ENCODE measurements at places on chromosomes 7 and 10. TPM values are rescaled to one million over a fixed set of nuclear protein-coding genes. Genes with fewer than 3 reads are reported as not detected.

Gene ZNF117
- total RNA-seq, result 5.1 TPM

Gene CPVL
- 3.2 TPM for total RNA-seq

Gene CRHR2
- not detected for total RNA-seq

Gene ANXA8
- 1.5 TPM for total RNA-seq

Gene EPHB4
- 24.9 TPM for total RNA-seq

Gene LIPJ
- 0.09 TPM for total RNA-seq

Gene NAT16
- total RNA-seq, result not detected

Gene PILRA
- total RNA-seq, result 0.27 TPM

Gene TAS2R41
- total RNA-seq, result not detected

Gene THNSL1
- total RNA-seq, result 4.1 TPM

Gene UCN3
- not detected for total RNA-seq

GRCh38 chr7:99505324-99505662, 831 bp downstream of the ZKSCAN5 start:
- DNase-seq, result peak; percentile 24

DNA sequence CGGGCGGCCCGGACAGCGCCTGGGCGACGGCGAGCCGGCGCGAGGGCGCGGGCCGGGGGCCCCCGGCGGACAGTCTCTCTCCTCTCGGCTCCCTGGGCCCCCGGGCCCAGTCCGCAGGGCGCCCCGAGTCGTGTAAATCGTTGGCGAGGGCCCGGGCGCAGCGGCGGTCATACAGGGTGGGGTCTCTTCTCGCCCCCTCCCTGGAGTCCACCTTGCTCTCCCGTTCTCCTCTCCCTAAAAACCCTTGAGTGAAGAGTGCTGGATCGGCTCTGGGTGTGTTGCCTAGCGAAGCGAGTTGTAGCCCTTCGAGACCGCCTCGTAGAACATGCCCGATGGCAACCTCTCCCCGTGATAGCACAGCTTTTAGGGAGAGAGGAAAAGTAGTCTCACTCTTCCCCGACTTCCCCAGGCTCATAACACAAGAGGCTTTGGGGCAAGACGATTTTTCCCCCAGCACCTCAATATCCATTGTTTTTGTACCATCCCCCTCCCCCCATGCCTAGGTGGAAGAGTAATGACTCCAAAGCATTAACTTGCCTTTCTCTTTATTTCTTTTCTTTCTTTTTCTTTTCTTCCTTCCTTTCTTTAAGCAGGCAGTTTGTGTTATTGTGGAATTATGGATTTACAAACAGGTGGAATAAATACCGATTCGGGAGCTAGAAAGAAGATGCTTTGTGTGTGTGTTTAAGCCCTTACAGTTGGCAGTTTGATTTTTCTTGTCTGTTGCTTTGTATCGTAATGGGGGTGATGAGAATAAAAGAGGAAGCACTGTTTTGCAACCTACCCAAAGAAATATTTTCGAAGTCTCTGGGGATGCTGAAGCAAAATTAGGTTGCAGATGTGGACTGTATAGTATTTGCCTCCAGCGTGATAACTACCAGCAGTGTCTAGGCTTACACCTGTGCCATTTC, 822 bp downstream of the SHOC2 start:
- peak; percentile 65 for DNase-seq

GRCh38 chr10:96556003-96556402, 30.8 kb downstream of the TM9SF3 start:
- DNase-seq, result peak; percentile 11

- DNase-seq, result no peak
Measured at GRCh38 chr7:115971506-115971905, 59.1 kb downstream of the TFEC start.

DNA sequence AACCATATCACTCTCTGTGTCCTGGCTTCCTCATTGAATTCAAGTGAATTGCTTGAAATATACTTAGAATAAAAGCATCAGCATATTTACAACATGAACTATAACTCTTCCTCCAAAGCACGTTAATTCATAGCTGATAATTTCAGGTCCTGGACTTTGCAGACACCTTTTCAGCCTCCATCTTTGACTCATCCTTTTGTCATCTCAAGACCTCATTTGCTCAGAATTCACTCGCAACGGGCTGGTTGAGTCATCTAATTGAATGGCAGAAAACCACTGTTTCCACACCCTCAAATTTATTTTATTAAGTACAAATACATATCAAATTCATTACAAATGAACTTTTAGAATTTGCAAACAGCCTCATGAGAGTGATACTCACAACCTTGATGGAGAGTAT, 545.7 kb downstream of the GATA3 start:
- DNase-seq, result no peak

DNA sequence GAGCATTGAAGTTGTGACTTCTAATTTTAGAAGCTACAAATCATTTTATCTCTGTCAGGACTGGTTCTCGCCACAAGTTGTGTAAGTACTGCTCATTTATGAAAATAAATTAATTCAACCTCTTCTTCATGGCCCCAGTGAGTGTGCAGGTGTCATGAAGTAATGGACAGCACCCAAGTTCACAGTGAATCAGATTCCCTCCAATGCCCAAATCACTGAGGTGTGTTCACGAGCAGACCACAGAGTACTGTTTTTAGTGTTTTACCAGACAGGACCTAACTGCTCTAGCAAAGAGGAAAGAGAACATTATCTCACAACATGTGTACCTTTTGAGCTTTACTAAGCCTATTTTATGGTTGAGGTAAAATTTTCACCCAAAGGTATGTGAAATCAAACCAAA, 980.0 kb downstream of the CNTNAP2 start:
- no peak for DNase-seq

DNA sequence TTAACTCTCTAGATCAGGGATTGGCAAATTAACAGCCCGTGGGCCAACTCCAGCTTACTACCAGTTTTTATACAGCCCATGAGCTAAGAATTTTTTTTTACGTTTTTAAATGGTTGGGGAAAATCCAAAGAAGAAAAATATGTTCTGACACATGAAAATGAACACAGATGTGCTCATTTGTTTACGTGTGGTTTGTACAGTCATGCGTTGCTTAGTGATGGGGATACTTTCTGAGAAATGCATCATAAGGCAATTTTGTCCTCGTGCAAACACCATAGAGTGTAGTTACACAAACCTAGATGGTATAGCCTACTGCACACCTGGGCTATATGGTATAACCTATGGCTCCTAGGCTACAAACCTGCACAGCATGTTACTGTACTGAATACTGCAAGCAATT, 8.3 kb upstream of the SMKR1 start:
- DNase-seq, result peak; percentile 86

- DNase-seq, result no peak
Measured at GRCh38 chr7:91314591-91315323, 50.5 kb downstream of the FZD1 start.

- peak; percentile 25 for DNase-seq
Measured at GRCh38 chr7:66043681-66044497, 31.7 kb upstream of the ASL start.

- DNase-seq, result peak; percentile 80
Measured at GRCh38 chr7:101911800-101912715, 94.6 kb downstream of the CUX1 start.

DNA sequence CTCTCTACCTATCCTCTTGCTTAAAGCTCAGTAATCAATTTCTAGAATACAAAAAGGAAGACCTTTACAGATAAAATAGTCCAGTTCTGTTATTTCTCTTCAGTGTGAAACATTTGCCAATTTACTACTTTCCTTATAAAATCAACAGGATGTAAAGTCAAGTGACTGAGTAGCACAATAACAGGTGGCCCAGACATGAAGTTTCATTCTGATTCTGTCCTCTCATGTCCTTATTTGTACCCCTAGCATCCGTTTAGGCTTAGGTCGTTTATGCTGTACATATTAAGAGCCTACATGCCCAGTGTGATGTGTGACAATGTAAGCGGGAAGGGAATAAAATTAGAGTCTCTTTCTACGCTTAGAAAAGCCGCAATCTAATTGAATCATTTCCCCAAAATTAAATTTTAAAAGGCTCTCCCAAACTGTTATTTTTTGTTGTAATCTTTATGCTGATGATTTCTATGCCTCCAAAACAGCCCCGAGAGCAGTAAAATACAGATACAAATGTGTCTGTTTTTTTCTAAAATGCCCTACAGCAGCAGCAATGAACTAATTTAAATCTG, 29.1 kb downstream of the EPC1 start:
- DNase-seq, result no peak

GRCh38 chr10:88194041-88194887, 330.8 kb downstream of the PTEN start:
- DNase-seq, result peak; percentile 9

- peak; percentile 14 for DNase-seq
Measured at GRCh38 chr10:23525406-23525805, 86.5 kb downstream of the OTUD1 start.

DNA sequence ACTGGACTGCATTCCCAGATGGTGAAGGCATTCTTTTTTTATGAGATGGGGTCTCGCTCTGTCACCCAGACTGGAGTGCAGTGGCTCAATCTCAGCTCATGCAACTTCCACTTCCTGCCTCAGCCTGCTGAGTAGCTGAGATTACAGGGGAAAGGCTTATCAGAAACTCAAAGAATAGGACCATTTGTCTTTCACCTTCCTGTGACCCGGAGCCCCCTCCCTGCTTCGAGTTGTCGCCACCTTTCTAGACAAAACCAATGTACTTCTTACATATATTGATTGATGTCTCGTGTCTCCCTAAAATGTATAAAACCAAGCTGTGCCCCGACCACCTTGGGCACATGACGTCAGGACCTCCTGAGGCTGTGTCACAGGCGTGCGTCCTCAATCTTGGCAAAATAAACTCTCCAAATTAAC, 1.8 kb upstream of the METTL27 start:
- no peak for DNase-seq

GRCh38 chr10:35626971-35627507, 15.1 kb downstream of the FZD8 start:
- DNase-seq, result peak; percentile 73

GRCh38 chr7:51013861-51014511, 231.3 kb upstream of the GRB10 start:
- no peak for DNase-seq

- DNase-seq, result no peak
Measured at GRCh38 chr10:30072068-30072467, 12.7 kb upstream of the JCAD start.

- DNase-seq, result no peak
Measured at GRCh38 chr10:99558708-99559107, 26.0 kb downstream of the NKX2-3 start.

GRCh38 chr10:20334559-20334958, 518.3 kb downstream of the PLXDC2 start:
- DNase-seq, result no peak

GRCh38 chr10:51297438-51297837, 223.2 kb downstream of the PRKG1 start:
- peak; percentile 49 for DNase-seq

DNA sequence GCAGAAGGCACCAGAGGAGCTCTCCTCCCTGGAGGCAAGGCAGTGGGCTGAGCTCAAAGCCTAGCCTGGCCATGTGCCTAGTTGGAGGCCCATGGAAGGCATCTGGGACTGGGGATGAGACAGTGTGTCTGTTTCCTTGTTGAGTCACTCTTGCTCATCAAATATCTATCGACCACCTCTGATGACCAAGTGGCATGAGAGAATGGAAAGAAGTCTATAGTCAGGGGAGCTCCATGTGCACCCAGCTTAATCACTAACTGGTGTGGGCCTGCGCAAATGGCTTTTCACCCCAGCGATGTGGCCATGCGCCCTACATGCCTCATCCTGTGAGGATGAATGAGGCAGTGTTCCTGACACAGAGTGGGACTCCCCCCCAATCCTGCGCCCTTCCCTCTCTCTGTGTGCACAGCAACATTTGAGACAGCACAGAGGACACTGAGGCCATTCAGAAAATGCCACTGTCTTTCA, 229.9 kb downstream of the RPS24 start:
- DNase-seq, result peak; percentile 40

DNA sequence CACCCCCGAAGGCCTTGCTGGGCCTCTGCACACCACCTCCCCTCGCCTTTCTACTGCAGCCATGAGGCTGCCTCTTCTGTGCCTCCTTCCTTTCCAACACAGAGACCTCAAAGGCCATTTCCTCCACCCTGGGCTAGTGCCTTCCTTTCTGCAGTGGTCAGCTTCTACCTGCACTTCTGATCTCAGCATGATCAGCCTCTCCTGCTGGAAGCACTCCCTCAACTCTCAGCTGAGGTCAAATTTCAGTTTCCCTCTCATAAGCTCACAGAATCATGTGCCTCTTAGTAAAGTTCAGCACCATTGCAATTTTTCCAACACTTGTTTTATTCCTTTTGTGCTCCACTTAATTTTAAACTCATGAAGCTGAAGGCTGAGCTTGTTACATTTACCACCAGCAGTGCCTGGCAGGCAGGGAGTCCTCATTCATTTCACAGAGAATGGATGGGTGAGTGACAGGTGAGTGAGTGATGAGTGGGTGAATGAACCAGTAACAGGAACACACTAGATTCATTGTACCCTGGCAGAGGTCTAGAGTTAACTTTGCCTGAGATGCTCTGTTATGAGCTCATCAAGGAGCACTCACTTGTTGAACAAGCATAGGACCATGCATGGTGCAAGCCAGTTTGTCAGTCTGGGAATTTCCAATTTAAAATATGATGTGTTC, 124.0 kb upstream of the PRSS58 start:
- DNase-seq, result no peak

DNA sequence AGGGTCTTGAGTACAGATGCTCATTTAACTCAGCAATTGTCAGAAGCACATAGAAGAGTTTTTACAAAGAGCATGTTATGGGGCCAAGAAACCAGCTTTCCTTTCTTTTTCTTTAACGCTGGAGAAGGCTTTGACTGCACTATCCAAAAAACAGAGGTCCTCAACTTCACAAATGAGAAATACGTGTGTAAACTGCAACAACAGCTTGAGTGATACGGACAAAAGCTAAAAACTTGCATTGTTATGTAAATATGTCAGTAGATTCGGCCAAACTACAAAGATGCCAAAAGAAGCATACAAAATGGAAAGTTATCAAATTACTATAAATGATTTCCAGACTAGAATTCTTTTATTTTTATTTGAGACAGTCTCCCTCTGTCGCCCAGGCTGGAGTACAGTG, 62.4 kb upstream of the C10orf90 start:
- DNase-seq, result no peak

GRCh38 chr10:55495555-55495954, 694.5 kb upstream of the PCDH15 start:
- DNase-seq, result no peak

GRCh38 chr10:109968953-109969759, 38.6 kb upstream of the ADD3 start:
- DNase-seq, result peak; percentile 24

DNA sequence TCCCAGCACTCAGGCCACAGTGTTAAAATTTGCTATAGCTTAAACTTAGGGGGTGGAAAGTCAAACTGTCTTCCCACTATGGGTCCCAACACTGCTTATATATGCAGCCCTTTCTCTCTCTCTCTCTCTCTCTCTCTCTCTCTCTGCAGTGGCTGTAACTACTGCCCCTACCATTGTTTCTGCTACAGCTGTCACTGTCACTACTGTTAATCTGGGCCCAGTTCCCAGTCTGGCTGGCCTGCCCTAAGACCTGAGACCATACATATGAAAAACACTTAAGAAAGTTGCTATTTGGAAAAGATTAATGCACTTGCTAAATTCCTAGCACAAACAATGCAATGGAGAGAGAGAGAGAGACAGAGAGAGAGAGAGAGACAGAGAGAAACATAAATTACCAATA, 78.6 kb downstream of the THSD7A start:
- no peak for DNase-seq

GRCh38 chr7:21507627-21508343, 35.1 kb upstream of the DNAH11 start:
- peak; percentile 63 for DNase-seq
